SHP77 treated with DMSO at 0.1 percent for 48 hours (cell line): ENCODE measurements at places on chromosomes 7 and 10.

- no peak for DNase-seq
Observed at GRCh38 chr7:140695381-140695780, 1.1 kb upstream of the NDUFB2 start.

DNA sequence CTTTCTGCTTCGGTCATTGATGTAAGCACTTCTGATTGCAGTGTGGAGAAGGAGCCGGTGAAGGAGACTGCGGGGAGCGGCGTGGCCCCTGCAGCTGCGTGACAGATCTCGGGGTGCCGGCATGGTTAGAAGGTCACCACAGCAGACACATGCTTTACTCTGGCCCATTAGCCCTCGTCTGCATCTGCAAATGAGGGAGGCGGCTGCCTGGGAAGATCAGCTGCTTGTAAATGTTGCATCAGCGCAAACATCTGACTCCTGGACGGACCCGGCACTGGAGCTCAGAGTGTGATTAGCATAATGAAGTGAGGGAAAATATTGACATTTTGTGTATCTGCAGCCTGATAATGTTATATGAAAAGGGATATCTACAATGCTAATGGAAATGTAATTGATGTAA lies 30.5 kb upstream of the MNX1 start:
- DNase-seq: no peak

GRCh38 chr7:124688991-124689390 lies 76.6 kb downstream of the GPR37 start:
- no peak for DNase-seq

DNA sequence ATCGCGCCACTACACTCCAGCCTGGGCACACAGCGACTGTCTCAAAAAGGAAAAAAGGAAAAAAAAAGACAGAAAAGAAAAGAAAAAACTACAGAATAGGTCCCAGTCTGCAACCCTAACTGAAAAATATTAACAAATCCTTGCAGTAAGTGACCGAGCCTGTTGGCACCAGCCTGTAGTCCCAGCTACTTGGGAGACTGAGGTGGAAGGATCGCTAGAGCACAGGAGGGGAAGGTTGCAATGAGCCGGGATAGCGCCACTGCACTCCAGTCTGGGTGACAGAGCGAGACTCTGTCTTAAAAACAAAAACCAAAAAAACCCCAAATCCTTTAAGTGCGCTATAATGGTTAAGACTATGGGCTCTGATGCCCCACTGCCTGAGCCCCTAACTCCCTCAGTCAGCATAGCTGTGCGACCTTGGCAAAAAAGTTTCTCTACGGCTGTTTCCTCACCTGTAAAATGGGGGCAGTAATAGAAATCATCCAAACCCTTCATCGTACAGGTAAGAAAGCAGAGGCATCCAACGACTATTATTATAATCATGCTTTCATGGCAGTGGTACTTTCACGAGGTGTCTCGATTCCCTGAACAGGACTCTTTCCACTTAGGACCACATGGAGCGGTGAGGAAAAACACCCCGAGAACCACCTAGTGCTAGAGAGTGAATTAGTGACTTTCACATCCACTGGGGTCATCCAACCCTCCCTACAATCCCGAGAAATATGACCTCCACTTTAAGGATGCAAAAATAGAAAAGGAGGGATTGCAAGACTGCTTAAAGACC lies 755 bp downstream of the TOMM7 start:
- DNase-seq: no peak

DNA sequence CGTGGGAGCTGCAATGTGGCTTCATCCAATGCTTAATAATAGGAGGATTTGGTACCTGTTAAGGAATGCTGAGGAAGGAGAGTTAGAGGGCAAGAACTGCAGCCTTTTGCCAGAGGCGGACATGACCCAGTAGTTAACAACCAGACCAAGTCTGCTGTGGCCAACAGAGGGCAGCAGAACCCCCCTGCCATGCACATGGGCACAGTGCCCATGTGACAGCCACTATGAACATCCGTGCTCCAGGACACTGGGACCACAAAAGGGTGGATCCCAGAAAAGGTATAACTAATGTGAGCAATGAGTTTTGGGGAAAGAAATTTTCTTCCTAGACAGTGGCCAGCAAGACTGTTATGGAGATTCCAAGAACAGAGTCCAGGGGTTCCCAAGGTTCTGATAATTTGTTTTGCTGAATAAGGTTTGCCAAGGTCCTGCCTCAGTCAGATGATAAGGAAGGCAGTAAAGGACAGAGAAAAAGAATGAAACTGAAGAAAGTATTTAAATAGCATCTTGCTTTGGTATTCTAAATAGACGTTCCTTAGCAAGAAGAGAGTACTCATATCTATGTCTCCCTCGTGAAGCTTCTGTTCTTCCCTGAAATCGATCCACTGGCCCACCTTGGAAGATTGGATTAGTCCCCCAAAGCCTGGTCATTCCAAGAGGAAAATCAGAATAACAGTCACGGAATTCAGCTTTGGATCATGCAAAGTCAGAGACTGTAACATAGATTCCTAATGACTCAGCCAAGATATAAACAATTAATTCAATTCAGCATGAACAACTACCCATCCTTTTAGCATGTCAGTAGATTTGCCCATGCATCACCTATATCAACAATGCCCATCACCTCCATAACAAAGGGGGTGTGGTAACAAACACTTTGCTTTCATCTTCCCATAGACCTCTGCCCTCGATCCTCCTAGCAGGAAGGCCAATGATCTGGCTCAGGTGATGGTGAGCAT lies 56.0 kb downstream of the LGI1 start:
- DNase-seq: peak; percentile 47

- DNase-seq: peak; percentile 61
Observed at GRCh38 chr7:139075031-139075652, 34.4 kb downstream of the ZC3HAV1 start.
